Upper lobe of left lung (tissue), 6 donors: ENCODE measurements at places on chromosomes 5 and 9. TPM values are rescaled to one million over a fixed set of nuclear protein-coding genes. Genes with fewer than 3 reads are reported as not detected.
A peak's percentile ranks its signal among the peaks of the same experiment; 100 is the strongest.

DNA sequence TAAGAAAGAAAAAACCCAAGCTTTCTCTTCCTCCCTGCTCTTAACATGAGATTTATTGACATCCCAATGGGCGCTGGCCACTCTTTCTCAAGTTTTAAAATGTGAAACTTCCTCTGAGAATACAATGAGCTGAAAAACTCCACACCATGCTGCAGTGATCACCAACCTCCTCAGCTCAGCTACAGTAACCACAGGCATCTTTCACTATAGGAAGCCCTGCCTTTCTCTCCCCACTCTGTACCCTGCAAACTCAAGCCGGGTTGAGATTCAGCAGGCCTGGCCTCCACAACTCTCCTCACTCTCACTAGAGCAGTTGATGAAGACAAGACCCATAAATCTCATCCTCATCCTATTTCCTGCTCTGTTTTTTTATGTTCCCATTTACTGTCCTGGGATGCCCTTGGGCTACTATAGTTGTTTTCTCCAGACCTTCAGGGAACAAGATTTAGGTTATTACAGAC, 48.3 kb downstream of the SH3TC2 start:
- DNase-seq: no peak
- no peak overlapping the region for H3K4me3 ChIP-seq
- H3K4me1 ChIP-seq: no peaks in the 10 kb centered on the region
- H3K27me3 ChIP-seq: no peaks in the 10 kb centered on the region
- H3K36me3 ChIP-seq: no peaks in the 10 kb centered on the region

GRCh38 chr5:66701244-66701643, 105.1 kb downstream of the MAST4 start:
- no peaks in the 10 kb centered on the region for H3K27me3 ChIP-seq
- no peak overlapping the region for H3K27ac ChIP-seq
- H3K4me1 ChIP-seq: peaks cover 8% of the 10 kb centered on the region
- no peak overlapping the region for H3K4me3 ChIP-seq
- no peaks in the 10 kb centered on the region for H3K36me3 ChIP-seq
- no peak for DNase-seq

GRCh38 chr9:135482015-135482754, 2.6 kb downstream of the PPP1R26 start:
- H3K27me3 ChIP-seq: no peaks in the 10 kb centered on the region
- H3K36me3 ChIP-seq: peaks cover 36% of the 10 kb centered on the region
- H3K4me3 ChIP-seq: no peak overlapping the region
- peaks cover 21% of the 10 kb centered on the region for H3K4me1 ChIP-seq
- H3K27ac ChIP-seq: no peak overlapping the region

GRCh38 chr9:69937360-69937759, 106.3 kb upstream of the MAMDC2 start:
- DNase-seq: no peak
- H3K4me1 ChIP-seq: no peaks in the 10 kb centered on the region
- no peaks in the 10 kb centered on the region for H3K27me3 ChIP-seq

DNA sequence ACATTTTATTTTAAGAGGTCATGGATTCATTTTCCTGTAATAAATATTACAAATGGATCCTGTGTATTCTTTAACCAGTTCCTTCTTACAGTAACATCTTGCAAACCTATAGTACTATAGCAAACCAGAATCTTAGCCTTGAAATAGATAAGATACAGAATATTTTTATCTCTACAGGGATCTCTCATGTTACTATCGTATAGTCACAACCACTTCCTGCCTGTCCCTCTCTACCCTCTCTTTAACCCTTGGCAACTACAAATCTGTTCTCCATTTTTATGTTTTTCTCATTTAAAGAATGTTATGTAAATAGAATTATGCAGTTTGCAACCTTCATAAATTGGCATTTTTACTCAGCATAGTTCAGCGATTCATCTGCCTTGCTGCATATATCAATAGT, 454.0 kb downstream of the DIRAS2 start:
- H3K4me1 ChIP-seq: no peaks in the 10 kb centered on the region
- no peak overlapping the region for H3K27ac ChIP-seq
- H3K4me3 ChIP-seq: no peak overlapping the region

The MSX2 gene
- total RNA-seq: 1.6 TPM

DNA sequence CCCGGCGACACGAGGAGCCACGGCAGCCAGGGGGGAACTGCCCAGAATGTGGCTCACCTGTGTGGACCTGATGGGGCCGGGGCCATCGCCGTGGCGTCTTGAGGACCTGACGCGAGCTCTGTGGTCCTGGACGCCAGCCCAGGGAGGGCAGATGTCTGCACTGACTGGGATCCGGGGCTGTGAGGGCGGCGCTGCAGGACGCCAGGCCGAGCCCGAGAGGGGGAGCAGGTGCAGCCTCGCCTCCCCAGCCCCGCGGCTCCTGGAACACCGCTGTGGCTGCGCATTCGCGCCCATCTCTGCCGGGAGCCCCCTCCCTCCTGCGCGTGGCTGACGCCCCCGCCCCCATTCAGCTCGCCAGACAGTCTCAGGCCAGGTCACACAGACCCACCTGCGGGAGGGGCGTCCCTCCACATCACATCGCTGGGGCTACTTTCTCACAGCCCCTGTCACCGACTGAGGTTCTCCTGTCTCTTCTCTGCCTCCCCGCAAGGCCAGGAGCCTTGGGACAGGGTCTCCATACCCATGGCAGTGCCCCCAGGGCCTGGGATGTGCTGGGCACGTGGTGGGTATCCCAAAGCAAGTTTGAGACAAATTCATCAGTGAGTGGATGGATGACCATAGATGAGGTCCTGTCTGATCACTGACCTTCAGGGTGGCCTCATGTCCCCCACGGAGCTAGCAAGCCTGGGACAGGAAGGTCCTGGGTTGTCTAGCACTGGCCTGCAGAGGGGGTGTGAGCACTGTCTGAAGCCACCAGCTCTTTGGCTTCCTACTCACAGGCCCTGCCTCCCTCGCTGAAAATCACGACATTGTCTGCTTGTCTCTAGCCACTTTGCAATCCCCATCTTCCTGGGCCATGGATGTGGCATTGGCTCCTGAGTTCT, 47.3 kb downstream of the RASGEF1C start:
- H3K27ac ChIP-seq: no peak overlapping the region
- no peak overlapping the region for H3K4me3 ChIP-seq
- no peak for DNase-seq
- no peaks in the 10 kb centered on the region for H3K4me1 ChIP-seq
- H3K36me3 ChIP-seq: no peaks in the 10 kb centered on the region
- no peaks in the 10 kb centered on the region for H3K27me3 ChIP-seq

The AKNA gene
- 48.8 TPM for total RNA-seq

DNA sequence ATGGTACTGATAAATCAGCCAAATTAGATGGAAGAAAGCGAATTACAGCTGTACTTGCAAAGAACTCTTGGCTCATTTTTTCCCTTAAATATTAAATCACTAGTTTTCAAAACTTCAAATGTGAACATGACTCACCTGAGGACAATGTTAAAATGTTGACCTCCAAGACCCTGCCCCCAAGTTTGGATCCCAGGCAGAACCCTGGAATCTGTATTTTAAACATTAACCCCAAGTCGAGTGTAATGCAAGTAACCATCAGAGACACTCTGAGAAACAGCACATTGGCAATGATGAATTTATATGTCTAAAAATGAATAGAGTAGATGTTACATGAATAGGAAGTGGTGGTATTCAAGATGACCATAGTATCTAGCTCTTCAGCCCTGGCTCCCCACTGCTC, 2.3 kb upstream of the CD274 start:
- H3K4me3 ChIP-seq: no peak overlapping the region
- no peaks in the 10 kb centered on the region for H3K36me3 ChIP-seq
- H3K27ac ChIP-seq: no peak overlapping the region
- H3K4me1 ChIP-seq: peaks cover 33% of the 10 kb centered on the region
- no peak for DNase-seq

DNA sequence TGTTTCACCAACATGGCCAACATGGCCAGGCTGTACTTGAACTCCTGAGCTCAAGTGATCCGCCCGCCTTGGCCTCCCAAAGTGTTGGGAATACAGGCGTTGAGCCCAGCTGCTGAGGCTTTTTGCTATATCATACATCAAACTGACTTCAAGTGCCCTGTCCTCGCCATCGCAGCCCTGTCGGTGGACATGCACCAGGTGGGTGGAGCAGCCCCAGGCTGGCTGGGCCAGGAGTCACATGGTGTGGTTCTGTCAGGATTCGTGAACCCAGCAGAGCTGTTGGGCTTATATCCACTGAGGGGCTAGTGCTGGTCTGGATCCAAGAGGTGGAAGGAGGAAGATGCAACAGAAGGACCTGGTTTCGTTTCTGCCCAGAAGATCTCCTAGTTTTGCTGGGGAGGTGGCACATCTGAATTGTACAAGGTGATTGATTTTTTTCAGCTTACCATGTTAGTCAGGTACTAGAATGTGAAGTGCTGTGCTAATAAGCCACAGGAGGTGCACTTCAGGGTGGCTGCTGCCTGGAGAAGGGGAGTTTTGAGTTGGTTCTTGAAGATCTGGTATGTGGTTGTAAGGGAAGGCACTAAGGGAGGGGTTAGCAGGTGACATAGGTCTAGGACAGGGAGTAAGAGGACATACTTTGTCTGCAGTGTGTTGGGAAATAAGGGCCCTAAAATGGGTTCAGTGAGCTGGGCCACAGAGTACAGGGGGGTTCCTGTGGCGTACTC, 16.1 kb downstream of the PCBD2 start:
- H3K27me3 ChIP-seq: no peaks in the 10 kb centered on the region
- H3K36me3 ChIP-seq: peaks cover 17% of the 10 kb centered on the region
- H3K4me3 ChIP-seq: no peak overlapping the region
- no peak overlapping the region for H3K27ac ChIP-seq
- peak; percentile 15 for DNase-seq

DNA sequence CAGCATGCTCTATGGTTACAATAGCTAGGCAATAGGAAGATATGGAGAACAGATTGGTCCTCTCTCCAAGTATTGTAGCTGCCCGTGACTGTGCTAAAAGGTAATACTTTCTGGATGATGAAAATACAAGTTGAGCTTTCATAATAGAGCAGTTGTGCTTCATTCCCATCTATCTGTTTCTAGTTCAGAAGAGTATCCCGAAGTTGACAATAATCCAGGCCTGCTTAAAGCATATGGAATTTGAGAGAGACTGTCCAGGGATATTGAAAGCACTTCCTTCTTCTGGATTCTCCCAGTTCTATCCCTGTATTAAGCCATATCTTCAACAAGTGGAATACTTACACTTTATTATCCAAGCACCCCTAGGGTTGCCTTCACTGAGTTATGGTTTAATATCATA, 350.4 kb downstream of the EFNA5 start:
- no peaks in the 10 kb centered on the region for H3K36me3 ChIP-seq
- no peaks in the 10 kb centered on the region for H3K4me1 ChIP-seq
- no peak overlapping the region for H3K4me3 ChIP-seq
- no peak overlapping the region for H3K27ac ChIP-seq

The PIP5KL1 gene
- 5.6 TPM for total RNA-seq

DNA sequence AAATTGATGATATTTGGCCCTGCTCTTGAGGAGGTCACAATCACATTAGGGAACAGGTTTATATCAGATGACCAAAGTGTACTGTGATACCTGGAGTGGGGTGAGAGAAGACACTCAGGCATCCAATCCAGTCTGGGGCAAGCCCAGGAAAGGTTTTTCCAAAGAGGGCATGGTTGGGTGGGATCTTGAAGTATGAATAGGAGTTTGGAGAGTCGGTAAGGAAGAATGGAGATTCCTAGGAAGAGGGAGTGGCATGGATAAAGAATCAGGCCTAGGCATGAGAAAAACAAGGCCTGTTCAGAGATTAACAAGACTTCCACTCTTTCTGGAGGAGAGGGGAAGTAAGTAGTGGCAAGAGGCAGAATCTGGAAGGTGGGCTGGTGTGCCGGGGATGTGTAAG, 91.1 kb downstream of the MVB12B start:
- H3K4me3 ChIP-seq: no peak overlapping the region
- peaks cover 17% of the 10 kb centered on the region for H3K36me3 ChIP-seq
- H3K27me3 ChIP-seq: no peaks in the 10 kb centered on the region
- no peak for DNase-seq
- no peaks in the 10 kb centered on the region for H3K4me1 ChIP-seq

- no peak for DNase-seq
- no peaks in the 10 kb centered on the region for H3K27me3 ChIP-seq
- H3K4me1 ChIP-seq: peaks cover 43% of the 10 kb centered on the region
- no peak overlapping the region for H3K4me3 ChIP-seq
- H3K27ac ChIP-seq: no peak overlapping the region
Observed at GRCh38 chr9:34591917-34592866, 2.7 kb upstream of the CNTFR start.

- DNase-seq: no peak
- no peaks in the 10 kb centered on the region for H3K36me3 ChIP-seq
- H3K27me3 ChIP-seq: no peaks in the 10 kb centered on the region
- H3K4me3 ChIP-seq: no peak overlapping the region
- peaks cover 9% of the 10 kb centered on the region for H3K4me1 ChIP-seq
Observed at GRCh38 chr5:62432621-62433064, 20.1 kb downstream of the IPO11 start.

The FYB1 gene
- 24.0 TPM for total RNA-seq

- no peaks in the 10 kb centered on the region for H3K4me1 ChIP-seq
- no peak for DNase-seq
- H3K4me3 ChIP-seq: no peak overlapping the region
- H3K27me3 ChIP-seq: no peaks in the 10 kb centered on the region
Observed at GRCh38 chr9:114122136-114123027, 23.3 kb upstream of the KIF12 start.

The SPATA6L gene
- 8.7 TPM for total RNA-seq

The UBE2D2 gene
- 98.3 TPM for total RNA-seq

The CCDC192 gene
- total RNA-seq: not detected

DNA sequence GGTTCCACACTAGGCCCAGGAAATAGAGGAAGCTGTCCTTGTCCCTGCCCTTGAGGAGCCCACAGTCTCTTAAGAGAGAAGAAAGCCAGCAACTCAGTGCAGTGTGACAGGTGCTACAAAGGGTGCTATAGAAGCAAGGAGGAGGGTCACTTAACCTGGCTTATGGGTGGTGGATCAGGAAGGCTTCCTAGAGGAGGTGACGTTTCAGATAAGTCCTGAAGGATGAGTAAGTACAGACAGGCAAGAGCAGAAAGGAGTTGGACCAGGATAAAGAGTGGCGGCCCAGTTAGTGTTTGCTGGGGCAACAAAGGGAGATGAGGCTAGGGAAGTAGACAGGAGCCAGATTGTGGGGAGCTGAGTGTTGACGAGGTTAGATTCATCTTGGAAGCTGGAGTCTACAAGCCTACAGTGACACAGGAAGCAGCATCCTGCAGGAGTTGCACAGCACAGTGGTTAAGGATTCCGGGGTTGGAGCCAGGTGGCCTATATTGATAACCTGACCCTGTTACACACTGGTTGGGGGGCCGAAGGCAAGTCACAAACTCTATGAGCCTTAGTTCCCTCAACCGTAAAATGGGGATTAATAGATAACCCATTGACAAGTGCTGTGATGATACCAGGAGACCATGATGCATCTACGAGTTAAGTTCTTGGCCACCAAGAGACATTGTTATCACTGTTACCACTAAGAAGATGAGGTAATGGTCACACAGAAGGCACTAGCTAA, 5.4 kb upstream of the LHX6 start:
- no peaks in the 10 kb centered on the region for H3K4me1 ChIP-seq
- H3K36me3 ChIP-seq: no peaks in the 10 kb centered on the region
- no peak for DNase-seq
- H3K27ac ChIP-seq: no peak overlapping the region
- H3K4me3 ChIP-seq: no peak overlapping the region

DNA sequence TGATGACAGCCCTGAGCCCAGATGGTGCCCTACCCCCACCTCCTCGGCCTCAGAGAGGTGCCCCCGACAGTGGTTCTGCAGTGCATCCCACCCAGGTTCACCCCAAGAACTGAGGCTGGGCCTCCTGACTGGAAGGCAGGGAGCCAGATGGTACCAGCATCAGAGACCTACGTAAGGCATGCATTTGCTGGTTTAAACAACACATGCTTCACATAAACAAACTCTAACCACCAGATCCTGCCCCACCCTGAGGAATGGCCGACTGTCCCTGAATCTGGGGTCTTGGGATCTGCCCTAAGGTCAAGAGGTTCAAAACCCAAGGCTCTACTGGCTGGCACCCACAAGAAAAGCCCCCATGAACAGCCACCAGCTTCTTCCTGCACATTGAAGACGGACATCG, 73.3 kb downstream of the SECISBP2 start:
- DNase-seq: no peak
- no peaks in the 10 kb centered on the region for H3K4me1 ChIP-seq
- H3K4me3 ChIP-seq: no peak overlapping the region
